ENCODE measurements at places on chromosomes 1 and 21.

- no peak for DNase-seq
Observed at GRCh38 chr1:84541679-84542078, 32.6 kb downstream of the CTBS start.

- DNase-seq, result no peak
Observed at GRCh38 chr21:46604975-46605766, at the start of gene S100B. Gene S100B, minus strand, starts transcription at chr21:46605082. Its CDS starts 2,667 bp downstream, at chr21:46602415.

GRCh38 chr1:22255341-22256212 lies 112.7 kb upstream of the WNT4 start:
- DNase-seq, result no peak

- DNase-seq, result no peak
Observed at GRCh38 chr1:182735343-182735742, 51.0 kb upstream of the RGS8 start.

DNA sequence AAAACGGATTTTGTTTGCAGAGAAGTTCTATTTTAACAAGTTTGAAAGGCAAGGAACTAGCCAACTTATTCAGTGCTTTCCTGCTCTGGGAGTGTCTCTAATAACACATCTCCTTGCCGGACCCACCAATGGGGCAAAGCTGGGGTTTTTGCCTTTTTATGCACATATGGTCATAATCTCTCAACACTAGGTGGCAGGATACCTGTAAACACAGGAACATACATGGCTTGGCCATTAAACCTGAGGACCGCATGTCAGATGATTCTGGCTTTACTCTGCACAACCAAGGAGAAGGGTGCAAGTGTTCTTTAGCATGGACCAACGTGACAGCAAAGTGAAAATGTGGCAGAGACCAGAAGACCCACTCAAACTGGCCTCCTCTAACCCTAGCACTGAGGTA lies 4.9 kb downstream of the TMEM9 start:
- DNase-seq, result no peak

Data from stimulated activated CD8-positive, alpha-beta memory T cell treated with anti-CD3 and anti-CD28 coated beads, Interleukin-4, amount 100 ng/mL, for 1 hour (primary cell).